NCI-H1436 (cell line): ENCODE measurements at places on chromosomes 4 and X.
A peak's percentile ranks its signal among the peaks of the same experiment; 100 is the strongest.

DNA sequence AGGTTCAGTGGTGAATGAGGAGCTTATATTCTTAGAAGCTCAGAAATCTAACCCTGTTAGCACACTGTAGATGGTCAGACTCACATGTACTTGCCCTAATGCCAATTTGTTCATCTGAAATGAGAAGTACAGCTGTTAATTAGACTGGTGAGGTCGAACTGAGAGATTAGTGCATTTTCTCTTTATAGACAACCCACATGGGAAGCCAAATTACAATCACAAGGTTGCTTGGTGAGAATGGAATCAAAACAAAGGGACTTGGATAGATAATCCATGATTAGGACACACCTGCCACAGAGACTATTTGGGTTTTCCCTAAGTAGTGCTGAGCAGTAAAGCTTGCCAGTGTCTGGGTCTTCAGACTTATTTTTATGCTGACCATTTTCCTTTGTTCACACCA lies 88.3 kb downstream of the POLA1 start:
- no peak for DNase-seq

GRCh38 chr4:132530861-132531260 lies 618.2 kb upstream of the PCDH10 start:
- peak; percentile 40 for DNase-seq

- no peak for DNase-seq
These were observed 173.5 kb downstream of the GRID2 start for GRCh38 chr4:92477298-92477697.

DNA sequence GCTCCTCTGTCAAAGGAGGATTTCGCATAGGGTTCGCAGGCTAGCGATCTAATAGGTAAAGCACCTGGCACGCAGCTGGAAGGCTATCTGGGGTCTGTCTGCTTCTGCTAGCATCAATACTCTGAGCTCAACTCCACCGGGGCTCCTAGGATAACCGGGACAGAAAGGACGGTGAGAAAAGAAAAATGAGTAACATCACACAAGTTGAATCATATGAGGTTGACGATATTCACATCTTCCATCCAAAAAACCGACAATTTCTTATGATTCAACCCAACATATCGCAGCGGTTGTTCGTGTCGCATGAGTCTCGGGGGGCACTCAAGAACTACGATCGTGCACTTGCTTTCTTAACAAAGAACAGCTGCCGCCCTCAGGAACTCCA lies 1.8 kb downstream of the PROM1 start:
- DNase-seq: no peak

DNA sequence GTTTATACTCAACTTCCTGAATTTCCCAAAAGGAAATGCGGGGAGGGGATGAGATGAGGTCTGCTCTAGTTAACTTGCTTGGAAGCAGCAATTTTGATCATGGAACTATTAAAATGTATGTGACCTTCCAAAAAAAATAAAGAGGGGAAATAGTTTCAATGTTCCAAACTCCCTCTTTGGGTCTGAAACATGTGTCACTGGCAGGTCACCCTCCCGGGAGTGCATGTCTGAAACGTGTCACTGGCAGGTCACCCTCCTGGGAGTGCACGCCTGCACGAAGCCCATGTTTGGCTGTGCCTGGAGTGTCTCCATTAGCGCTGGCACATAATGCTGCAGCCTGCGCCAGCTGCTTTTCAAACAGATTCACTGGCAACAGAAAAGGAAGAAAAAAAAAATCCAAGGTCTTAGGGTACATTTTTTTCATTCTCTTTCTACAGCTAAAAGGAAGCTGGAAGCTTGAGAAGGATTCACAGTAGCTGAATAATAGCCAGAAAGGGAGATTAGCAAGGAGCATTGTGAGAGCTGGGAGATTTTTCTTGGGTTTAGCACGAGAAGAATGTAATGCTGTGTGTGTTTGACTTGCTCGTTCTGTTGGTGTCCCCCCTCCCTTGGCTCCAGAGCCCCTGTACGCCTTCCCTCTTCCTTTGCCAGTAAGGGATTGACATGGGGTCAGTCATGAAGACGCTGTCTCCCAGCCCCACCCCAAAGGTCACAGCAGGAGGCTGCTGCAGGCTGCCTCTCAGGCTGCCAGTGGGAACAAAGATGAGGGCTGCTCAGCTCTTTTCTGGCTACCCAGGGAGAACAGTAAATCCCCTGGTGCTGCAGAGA lies 39.2 kb upstream of the TLR3 start:
- no peak for DNase-seq

GRCh38 chr4:119228406-119228805 lies 15.9 kb downstream of the USP53 start:
- no peak for DNase-seq

GRCh38 chrX:103367502-103367901 lies 8.8 kb upstream of the BEX3 start:
- DNase-seq: no peak

DNA sequence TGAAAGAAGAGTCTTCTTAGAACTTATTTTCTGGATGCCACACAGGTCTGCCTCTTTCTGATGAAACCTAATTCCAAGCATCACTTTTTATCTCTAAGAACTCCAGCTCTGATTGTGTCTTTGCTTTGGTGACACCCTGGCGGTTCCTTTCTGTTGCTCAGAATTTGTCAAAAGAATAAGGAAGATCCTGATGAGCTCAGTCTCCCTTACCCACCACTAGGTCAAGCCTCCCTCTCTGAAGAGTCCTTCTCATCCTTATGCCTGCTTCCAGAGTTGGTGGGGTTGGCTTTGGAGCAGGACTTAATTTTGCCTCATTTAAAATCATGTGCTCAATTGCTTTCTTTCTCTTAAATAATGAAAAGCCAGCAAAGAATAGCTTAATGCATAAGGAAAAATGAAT lies 31.5 kb upstream of the RPL34 start:
- no peak for DNase-seq

- no peak for DNase-seq
These were observed 1101.8 kb downstream of the PCDH19 start for GRCh38 chrX:99308302-99308701.

GRCh38 chrX:70386235-70386634 lies 36.9 kb upstream of the GDPD2 start:
- DNase-seq: no peak

GRCh38 chrX:87045352-87045751 lies 472.2 kb upstream of the KLHL4 start:
- DNase-seq: no peak

DNA sequence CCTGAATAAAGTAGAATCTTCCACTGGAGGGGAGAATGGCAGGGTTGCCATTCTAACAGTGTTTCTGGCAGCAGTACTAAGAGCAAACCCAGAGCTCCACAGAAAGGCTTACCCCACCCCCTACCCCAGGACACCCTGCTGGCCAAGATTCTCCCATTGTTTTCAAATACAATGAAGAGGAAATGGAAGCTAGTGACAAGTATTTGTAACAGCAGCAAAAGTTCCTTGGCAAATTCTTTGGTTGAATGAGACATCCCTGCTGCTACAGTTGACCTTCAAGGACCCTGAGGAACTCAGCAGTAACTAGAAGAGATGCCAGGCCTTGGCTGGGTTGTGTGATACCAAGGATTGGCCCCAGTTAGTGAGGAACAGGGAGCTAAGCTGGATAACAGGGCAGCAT lies 124.2 kb upstream of the DGKK start:
- no peak for DNase-seq

- no peak for DNase-seq
These were observed 194.4 kb upstream of the RPL34 start for GRCh38 chr4:108425988-108426387.

- DNase-seq: no peak
These were observed 33.3 kb upstream of the PPARGC1A start for GRCh38 chr4:23923141-23923540.

GRCh38 chrX:41353985-41354384 lies 20.0 kb downstream of the DDX3X start:
- no peak for DNase-seq

DNA sequence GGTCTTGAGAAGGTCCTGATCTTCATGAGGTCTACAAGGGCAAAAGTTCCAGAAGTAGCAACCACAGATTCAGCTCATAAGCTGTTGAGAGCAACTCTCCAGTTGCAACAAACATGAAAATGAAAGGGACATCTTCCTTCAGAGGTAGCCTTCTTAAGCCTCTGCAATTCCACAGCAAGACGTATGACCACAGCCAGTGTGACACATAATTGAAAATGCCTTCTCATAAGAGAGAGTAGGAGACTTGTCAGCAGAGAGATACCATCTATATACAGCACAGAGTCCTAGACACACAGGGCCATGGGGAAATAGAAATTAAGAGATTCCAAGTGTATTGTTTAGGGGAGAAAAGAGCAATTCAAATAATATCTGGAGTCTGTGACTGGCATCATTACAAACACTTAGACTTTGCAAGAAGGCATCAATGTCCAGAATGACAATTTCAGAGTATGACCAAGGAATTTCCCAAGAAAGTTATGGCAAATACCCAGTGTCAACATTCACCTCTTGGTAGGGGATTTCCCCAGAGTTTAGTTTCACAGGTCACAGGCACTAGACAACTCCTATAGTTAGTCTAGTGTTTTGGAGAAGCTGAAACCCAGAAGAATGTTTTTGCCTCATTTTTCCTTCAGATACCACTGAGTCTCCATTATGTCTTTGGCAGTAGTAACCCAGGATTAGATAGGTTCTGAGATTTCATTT lies 340.3 kb downstream of the ZNF674 start:
- no peak for DNase-seq

DNA sequence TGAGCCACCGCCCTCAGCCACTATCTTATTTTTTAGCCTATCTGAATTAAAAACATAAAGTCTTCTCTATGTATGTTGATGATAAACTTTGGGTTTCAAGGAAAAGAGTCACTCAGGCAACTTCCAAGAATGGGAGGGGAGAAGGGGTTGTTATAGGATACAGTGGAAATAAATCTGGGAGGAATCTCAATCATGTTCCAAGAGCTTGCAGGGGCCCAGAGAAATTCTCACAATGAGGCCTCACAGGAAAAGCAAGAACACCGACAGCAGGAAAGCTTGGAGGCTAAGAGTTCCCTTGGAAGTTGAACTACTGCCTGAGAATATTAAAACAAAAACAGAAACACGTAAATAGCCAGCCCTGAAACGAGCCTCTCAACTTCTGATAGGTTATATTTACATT lies 384.6 kb upstream of the IGFBP7 start:
- no peak for DNase-seq

GRCh38 chr4:134798573-134798972 lies 597.0 kb upstream of the PABPC4L start:
- no peak for DNase-seq

DNA sequence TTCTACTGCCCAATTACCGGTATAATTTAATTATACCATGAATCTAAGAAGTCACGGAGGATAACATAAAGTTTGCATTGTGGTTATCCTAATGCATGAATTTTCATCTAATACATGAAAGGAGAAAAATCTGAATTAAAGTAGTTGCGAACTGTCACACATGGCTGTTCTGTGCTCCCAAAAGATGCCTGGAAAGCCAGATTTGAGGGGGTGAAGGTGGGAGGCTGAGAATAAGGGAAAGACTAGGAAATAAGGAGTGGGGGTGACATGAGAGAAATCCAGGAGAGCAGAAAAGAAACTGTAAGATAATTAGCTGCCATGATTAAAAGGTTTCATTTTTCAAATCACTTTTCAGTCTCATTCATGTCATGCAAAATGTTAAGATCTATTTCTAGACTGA lies 1582.7 kb downstream of the STIM2 start:
- no peak for DNase-seq

GRCh38 chrX:87578978-87579377 lies 61.4 kb downstream of the KLHL4 start:
- DNase-seq: no peak

- no peak for DNase-seq
These were observed 56.9 kb downstream of the NSG1 start for GRCh38 chr4:4443821-4444220.

- DNase-seq: no peak
These were observed 167.2 kb upstream of the SLIT2 start for GRCh38 chr4:20084488-20084887.
